Ovary (tissue), 10 donors: ENCODE measurements at places on chromosomes 4 and X. TPM values are rescaled to one million over a fixed set of nuclear protein-coding genes. Genes with fewer than 3 reads are reported as not detected.

DNA sequence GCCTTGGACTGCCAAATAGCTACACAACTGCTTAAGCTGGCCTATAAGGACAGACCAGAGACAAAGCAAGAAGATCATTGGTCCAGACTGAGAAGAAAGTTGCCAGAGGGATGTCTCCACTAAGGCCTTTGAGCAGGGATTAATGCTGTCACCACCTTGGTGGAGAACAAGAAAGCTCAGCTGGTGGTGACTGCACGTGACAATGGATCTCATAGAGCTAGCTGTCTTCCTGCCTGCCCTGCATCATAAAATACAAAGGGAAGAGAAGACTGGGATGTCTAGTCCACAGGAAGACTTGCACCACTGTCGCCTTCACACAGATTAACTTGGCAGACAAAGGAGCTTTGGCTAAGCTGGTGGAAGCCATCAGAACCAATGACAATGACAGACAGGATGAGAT is 40.5 kb upstream of the FAM120C start:
- H3K36me3 ChIP-seq, result no peaks in the 10 kb centered on the region
- H3K4me3 ChIP-seq, result no peak overlapping the region
- H3K27me3 ChIP-seq, result no peaks in the 10 kb centered on the region
- no peak for DNase-seq

- H3K27ac ChIP-seq, result no peak overlapping the region
- H3K36me3 ChIP-seq, result no peaks in the 10 kb centered on the region
- H3K4me3 ChIP-seq, result no peak overlapping the region
- no peak for DNase-seq
Observed at GRCh38 chr4:177093964-177094363, 215.7 kb upstream of the NEIL3 start.

GRCh38 chr4:30641345-30641744 is 78.8 kb upstream of the PCDH7 start:
- H3K27ac ChIP-seq, result no peak overlapping the region
- no peak for DNase-seq
- H3K27me3 ChIP-seq, result no peaks in the 10 kb centered on the region
- no peaks in the 10 kb centered on the region for H3K4me1 ChIP-seq
- no peak overlapping the region for H3K4me3 ChIP-seq
- no peaks in the 10 kb centered on the region for H3K36me3 ChIP-seq

DNA sequence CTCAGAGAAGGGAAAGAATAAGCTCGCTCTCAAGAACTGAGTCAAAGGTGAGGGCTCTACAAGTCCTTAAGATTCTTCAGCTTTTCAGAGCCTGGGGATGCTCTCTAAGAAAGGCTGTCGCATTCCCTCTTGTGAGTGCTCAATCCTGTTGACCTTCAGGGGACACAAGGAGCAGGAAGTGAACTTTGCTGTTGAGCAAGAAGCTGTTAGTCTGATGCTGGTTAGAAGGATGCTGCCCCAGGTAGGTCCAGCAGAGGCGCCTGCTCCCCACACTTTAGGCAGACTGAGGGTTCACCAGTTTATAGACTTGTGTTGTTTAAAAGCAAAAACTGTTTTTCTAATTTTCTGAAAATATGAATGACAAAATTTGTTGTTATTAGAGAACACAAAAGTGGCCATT is 125.4 kb upstream of the SPOCK3 start:
- H3K4me1 ChIP-seq, result no peaks in the 10 kb centered on the region
- H3K36me3 ChIP-seq, result no peaks in the 10 kb centered on the region
- H3K27me3 ChIP-seq, result no peaks in the 10 kb centered on the region

CC2D2A gene
- total RNA-seq, result 10.6 TPM

ASB9 gene
- 0.99 TPM for total RNA-seq

ALB gene
- 5.7 TPM for total RNA-seq
